Tongue (tissue), 3 donors: ENCODE measurements at places on chromosomes 1 and 21. TPM values are rescaled to one million over a fixed set of nuclear protein-coding genes. Genes with fewer than 3 reads are reported as not detected.

- DNase-seq, result peak; percentile 88
Observed at GRCh38 chr1:47803815-47804501, 193.2 kb downstream of the TRABD2B start.

DNA sequence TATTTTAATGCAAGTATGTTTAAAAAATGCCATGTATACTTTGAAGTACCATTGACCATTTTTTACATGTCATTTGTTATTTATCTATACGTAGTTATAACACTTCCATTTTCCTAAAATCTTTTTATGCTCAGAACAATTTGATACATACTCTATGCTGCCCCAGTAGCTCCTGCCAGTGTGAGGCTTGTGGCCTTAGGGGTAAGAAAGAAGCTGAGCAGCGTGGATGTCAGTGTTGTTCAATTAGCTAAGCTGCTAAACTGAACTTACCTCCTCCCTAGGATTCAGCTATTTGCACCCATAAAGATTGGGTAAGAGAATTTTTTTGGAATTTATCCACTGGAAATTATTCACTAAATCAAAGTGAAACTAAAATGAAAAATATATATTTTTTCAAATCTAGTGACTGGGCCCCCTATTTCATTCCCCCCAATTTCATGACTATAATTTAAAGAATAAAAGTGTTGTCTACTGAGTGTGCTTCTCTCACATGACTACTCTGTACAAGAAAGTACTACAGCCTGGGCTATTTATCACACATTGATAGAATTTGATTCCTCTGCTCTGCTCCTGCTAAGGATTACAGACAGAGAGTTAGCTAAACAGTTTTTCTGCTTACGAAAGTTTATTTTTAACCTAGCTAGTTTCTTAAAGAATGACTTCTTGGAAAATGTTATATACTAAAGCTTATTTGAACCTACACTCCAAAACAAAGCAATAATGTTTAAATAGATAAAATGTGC, 1030.3 kb upstream of the ADGRL4 start:
- DNase-seq, result no peak

GRCh38 chr1:20476265-20477038, 9.6 kb downstream of the CAMK2N1 start:
- DNase-seq, result peak; percentile 8

GRCh38 chr21:14383596-14384180, 742 bp upstream of the HSPA13 start:
- no peak for DNase-seq

DNA sequence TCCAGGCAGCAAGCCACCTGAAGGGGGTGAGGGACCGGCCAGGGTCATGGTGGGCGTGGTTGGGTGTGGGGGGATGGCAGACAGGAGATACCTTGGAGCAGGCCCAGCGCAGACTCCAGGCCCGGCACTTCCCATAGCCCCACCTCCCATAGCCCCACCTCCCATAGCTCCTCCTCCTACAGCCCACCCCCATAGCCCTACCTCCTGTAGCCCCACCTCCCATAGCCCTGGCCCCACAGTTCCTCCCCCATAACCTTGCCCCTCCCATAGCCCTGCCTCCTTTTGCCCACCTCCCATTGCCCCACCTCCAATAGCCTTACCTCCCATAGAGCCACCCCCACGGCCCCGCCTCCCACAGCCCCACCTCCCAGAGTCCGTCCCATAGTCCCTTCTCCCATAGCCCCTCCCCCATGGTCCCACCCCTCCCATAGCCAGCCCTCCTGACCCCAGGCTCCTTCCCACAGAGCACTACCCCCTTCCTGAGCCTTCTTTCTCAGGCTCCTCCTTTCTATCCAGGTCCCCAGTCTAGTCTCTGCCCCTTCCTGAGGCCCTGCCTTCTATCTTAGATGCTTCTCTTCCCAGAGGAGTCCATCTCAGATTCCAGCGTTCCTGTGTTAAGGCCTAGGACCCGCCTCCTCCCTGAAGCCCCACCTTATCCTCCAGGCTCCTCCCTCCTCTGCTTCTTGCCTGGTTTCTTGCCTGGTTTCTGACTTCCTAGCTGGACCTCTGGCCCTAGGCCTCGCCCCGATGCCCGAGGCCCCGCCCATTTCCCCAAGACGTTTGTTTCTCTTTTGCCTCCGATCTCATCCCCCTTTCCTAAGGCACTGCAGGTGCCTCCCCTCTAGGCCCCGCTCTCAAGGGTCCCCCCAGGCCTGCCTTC, 46.8 kb downstream of the PTPRU start:
- DNase-seq, result peak; percentile 54

DNA sequence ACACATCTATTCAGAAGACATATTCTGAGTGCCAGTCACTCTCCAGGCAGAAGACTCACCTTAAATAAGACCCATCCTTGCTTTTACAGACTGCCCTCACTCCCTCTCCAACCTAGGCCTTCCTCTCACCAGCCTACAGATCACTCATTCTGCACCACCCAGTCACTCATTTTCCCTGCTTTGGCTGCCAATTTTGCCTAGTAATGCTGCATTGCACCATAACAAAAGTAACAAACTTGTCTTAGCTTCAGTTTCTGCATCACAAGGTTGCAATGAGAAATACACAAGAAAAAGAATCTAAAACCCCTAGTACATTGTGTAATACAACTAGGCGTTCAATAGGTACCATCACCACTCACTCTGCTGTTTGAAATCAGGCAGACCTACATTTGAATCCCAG, 292.4 kb downstream of the PLPP3 start:
- DNase-seq, result no peak

- DNase-seq, result no peak
Observed at GRCh38 chr1:180585994-180586359, 27.2 kb downstream of the OVAAL start.

C1orf94 gene
- not detected for total RNA-seq

TMEM201 gene
- total RNA-seq, result 14.4 TPM

- no peak for DNase-seq
Observed at GRCh38 chr1:941015-941587, 17.4 kb downstream of the SAMD11 start.

- no peak for DNase-seq
Observed at GRCh38 chr1:214977110-214977509, 105.4 kb upstream of the KCNK2 start.
